ENCODE measurements at places on chromosomes 11 and 22. TPM values are rescaled to one million over a fixed set of nuclear protein-coding genes. Genes with fewer than 3 reads are reported as not detected.

TBX10 gene
- total RNA-seq: not detected

LIPT2 gene
- 3.7 TPM for total RNA-seq

CTTN gene
- 179 TPM for total RNA-seq

OR4D5 gene
- total RNA-seq: not detected

OLFML1 gene
- total RNA-seq: not detected

POU2AF2 gene
- not detected for total RNA-seq

Data from HT1080 (cell line).